ENCODE measurements at places on chromosomes 12 and 14.

GRCh38 chr12:69389831-69390230, 30.3 kb downstream of the YEATS4 start:
- no peak for DNase-seq

DNA sequence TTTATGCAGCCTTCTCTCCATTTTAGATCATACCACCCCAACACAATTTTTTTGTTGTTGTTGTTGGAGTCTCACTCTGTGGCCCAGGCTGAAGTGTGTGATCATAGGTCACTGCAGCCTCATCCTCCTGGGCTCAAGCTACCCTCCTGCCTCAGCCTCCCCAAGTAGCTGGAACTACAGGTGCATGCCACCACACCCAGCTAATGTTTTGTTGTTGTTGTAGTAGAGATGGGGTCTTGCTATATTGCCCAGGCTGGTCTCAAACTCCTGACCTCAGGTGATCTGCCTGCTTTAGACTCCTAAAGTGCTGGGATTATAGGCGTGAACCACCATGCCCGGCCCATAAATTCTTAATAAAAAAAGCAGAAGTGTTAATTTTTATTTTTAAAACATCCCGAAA, 111.6 kb downstream of the PLXNC1 start:
- DNase-seq = no peak

- DNase-seq = peak; percentile 23
Measured at GRCh38 chr12:98002887-98003493, 512.4 kb upstream of the TMPO start.

DNA sequence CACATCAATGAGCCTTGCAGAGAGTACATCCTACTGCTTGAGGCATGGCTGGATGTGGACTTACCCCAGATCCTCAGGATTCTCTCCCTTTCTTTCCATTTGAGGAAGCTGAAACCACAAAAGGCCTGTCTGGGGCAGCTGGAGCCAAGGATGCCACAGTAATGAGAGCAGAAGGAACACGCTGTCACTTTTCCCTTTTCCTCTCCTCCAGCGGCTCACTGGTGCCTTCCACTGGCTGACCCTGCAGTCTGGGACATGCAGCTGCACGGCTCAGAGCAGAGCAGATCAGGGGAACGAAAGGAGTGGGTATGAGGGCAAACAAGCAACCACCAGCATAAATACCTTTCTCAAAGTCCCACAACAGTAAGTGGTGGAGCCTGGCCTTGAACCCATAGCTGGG, 78.2 kb downstream of the GAS2L3 start:
- DNase-seq = no peak

DNA sequence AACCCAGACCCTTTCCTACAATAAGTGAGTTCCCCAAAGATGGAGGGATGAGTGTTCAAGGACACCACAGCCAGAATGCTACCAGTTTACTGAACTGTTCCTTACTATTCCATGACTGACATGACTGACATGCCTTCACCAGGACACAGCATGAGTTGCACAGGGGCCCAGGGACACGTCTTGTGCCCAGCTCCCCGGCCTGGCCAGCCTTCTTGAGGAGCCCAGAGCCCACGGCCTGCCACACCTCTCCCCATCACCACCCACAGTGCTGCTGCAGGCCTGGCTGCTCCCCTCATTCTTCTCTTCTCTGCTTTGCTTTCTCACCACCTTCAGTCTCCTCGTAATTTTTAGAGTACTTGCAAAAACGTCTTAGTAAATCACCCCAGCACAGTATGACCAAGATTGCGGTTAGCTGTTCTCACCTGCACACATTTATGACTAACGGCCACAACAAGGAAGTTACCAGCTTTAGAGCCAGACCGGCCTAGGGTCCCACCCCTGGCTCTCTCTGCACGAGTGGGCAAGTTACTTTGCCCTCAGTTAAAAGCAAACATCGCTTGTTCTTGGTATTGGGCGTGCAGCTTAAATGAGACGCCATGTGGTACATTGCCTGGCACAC, 18.5 kb downstream of the PPP2R5E start:
- peak; percentile 17 for DNase-seq

- no peak for DNase-seq
Measured at GRCh38 chr14:92546347-92547053, 32.9 kb downstream of the RIN3 start.

DNA sequence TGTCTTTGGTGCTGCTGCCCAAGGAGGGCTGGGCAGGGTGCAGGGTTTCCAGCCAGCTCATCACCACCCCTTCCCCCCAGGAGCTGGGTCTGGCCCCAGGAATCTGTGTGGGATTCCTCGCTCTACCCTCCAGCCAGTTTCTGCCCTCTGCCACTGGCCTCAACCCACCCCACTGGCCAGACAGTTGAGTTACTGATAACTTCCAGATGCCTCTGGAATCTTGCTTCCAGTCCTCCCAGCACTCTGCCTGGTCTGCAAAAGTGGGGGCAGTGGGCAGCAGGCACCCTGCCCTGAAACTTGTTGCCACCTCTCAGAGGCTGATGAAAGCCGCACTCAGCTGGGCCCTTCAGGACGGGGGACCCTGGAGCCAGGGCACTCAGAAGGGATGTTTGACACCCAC, 20.1 kb upstream of the TBX3 start:
- no peak for DNase-seq

DNA sequence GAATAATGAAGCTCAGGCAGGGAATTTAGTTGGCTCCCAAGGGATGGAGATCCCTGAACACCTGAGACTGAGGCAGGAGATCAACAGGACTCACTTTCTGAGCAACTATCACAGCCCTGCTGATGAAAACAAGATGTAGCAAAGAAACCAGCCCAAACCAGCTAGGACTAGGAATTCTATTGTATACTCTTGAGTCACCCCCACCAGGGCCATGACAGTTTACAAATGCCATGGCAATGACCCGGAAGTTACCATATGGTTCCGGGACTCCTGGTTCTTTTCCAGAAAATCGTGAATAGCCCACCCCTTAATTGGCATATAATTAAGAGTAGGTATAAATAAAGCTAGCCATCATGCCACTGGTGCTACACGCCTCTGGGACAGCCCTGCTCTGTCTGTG, 46.0 kb upstream of the OASL start:
- DNase-seq = no peak

- DNase-seq = peak; percentile 45
Measured at GRCh38 chr14:101665478-101666078, 95.9 kb upstream of the PPP2R5C start.

DNA sequence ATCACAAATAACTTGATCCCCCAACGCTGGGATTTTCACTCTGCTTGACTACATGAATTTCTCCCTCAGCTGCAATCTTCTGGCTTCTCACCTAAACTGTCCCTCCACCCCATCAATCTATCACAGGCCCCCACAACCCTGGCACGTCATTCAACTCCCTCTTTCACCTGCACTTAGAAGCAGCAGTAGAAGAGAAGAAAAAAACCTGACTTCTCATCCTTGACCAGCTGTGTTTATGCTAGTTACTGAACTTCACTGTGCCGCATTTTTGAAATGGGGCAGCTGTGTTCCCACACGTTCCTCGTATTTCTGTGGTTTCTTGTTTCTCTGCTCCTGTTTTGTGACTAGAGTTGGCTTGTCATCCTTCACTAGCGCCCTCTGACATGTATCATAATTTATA, 35.0 kb downstream of the ITPR2 start:
- no peak for DNase-seq

DNA sequence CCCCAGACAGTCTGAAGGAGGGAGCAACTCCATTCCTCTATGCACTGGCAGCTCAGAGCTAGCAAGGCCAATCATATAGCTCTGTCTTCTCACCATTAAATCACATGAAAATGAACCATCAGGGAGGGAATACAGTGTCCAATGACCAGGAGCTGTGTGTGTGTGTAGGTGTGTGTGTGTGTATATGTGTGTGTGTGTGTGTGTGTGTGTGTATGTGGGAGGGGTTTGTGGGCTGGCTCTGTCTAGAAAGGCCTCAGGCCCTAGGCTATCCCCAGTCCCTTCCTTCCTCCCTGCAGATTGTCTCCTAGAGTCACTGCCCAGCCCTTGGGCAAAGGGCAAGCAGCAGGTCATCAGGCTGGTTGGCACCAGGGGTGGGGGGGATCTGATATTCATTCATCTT, 5.7 kb upstream of the SUSD6 start:
- DNase-seq = no peak

- no peak for DNase-seq
Measured at GRCh38 chr12:52947738-52948423, 1.0 kb upstream of the KRT18 start.

GRCh38 chr14:98904677-98905076, 367.3 kb downstream of the BCL11B start:
- DNase-seq = no peak

GRCh38 chr12:120725659-120726509, at the start of gene ACADS:
Gene ACADS, plus strand, starts transcription at chr12:120725826. Its CDS starts 60 bp downstream, at chr12:120725886.
- peak; percentile 95 for DNase-seq

GRCh38 chr12:107514887-107515445, 170.6 kb upstream of the PWP1 start:
- DNase-seq = no peak

- peak; percentile 12 for DNase-seq
Measured at GRCh38 chr12:30796313-30796780, 41.6 kb upstream of the CAPRIN2 start.

DNA sequence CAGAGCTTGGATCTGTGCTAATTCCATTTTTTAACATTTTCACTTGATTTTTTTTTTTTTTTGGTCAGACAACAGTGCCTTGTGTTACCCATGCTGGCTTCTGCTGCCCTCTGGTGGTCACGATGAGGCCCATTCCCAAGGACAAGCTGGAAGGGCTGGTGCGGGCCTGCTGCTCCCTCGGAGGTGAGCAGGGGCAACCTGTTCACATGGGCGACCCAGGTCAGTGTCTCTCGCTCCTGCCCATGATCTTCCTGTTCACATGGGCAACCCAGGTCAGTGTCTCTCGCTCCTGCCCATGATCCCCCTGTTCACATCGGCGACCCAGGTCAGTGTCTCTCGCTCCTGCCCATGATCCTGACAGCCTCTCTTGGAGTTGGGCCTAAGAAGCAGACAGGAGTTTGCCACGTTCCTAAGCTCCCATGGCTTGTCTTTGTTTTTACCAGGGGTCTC, 59.4 kb downstream of the DGLUCY start:
- DNase-seq = peak; percentile 81

- no peak for DNase-seq
Measured at GRCh38 chr12:50647031-50647430, 116.9 kb upstream of the ATF1 start.

DNA sequence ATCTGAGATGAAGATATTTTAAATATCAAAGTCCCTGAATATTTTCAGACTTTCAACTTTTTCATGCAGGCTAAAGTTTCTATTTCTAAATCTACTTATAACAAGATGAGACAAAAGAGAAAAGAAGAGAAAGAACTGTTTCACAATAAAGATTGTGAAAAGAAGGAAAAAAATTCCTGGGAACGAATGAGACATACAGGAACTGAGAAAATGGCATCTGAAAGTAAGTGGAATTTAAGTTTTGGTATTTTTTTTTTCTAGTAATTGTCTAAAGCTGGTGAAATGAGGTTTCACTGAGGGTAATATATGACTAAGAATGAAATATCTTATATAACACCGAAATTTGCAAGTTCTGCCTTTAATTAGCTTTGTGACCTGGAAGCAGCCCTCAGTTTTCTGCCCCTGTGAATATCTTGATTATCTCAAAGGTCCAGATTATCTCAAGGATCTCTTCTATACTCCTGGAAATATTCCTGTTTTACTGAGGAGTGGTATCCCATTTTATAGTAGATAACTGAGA, 55.7 kb upstream of the PRPF39 start:
- no peak for DNase-seq

- no peak for DNase-seq
Measured at GRCh38 chr14:97640031-97640430, 842.8 kb downstream of the VRK1 start.

DNA sequence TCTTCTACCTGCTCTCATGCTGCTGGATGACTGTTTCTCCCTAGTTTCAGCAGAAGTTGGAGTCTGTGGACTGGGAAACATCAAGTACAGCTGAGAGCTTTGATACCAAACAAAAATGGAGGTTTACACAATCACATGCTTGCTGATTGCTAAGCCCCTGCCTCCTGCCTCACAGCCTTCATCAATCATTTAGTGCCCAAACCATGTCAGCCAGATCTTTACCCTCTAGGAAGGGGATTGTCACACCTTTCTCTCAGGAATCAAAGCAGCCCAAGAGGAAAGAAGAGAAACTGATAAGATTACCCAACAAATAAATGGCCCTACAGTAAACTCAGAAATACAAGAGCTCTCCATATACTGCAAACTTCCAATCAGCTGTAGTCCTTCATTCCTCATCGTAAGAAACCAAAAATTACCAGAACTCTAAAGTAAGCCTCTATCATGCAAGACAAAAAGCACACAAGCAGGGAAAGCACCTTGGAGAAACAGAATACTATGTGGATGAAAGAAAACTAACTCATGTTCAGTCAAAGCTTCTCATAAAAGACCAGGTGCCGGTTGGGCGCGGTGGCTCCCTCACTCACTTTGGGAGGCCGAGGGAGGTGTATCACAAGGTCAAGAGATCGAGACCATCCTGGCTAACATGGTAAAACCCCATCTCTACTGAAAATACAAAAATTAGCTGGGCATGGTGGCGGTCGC, 63.6 kb upstream of the RESF1 start:
- no peak for DNase-seq

GRCh38 chr12:117028254-117028653, 71.0 kb downstream of the TESC start:
- no peak for DNase-seq

- DNase-seq = no peak
Measured at GRCh38 chr12:70831543-70831942, 89.0 kb downstream of the PTPRR start.

DNA sequence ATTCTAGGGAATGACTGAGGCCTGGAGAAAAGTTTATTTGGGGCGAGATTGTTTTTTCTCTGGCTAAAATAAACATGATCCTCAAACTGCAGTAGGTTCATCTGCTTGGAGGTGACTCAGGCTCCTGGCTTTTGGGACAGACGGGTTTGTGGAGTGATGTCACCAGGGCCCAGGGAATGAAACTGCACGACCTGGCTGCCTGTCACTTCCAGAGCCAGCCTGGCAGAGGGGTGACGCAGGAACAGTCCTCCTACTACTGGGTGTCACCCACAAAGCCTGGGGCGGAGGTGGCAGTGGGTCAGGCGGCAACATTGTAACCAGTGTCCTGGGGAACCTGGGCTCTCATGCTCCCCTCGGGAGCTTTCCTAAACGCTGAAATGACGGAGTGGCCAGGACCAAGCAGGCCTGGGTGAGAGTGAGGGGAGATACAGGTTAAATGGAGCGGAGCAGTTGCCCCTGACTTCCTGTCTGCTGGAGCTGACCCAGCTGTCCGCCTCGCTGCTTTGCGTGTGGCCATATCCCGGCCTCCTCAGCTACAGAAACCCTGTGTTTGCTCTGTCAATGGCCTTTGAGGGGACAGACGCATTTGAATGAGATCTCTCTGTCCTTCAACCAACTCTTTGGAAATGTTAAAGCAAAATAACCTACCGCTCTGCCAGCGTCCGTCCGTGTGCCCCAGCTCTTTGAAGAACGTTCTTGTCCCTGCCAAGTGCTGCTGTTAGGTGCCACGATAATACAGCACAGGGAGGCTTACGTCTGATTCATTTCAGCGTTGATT, 6.5 kb downstream of the HIP1R start:
- DNase-seq = no peak

GRCh38 chr14:100785626-100786025, 40.3 kb upstream of the MEG3 start:
- no peak for DNase-seq
